ENCODE measurements at places on chromosomes 5 and 9.

- DNase-seq, result peak; percentile 36
These were observed 764 bp downstream of the CAMLG start for GRCh38 chr5:134738963-134739661.

- DNase-seq, result peak; percentile 98
These were observed 20.5 kb upstream of the GLRX start for GRCh38 chr5:95842854-95843544.

DNA sequence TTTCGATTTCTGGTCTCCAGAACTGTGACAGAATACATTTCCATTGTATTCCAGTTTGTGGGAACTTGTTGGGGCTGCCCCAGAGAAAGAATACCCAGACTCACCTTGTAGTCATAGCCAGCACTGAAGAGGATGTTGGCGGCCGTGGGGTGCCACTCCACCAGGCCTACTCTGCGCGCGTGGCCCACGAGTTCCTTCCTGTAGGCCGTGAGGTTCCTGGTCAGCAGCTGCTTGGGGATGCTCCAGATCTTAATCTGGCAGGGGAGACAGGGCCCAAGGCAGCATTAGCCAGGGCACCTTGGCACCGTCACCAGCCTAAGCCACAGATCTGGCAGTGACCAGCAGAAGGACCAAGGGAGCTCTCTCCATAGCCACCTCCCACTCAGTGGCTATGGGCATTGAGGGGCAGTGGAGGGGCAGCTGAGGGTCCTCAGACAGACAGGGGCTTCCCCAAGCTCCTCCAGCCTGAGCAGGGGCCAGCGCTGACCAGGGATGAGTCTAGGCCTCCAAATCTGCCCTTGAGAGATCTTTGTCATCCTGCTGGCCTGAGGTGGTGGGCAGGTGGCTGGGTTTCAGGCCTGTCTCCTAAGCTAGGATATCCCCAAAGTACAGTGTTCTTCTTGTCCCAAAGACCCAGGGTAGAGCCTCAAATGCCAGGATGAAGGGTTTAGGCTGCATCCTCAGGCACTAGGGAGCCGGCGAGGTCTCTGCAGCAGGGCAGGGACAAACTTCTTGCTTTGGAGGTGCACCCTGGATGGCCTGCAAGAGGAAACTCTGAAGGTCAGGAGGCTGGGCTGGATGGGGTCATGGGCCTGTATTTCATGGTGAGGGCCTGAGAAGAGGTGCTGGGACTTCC lies 15.9 kb upstream of the TRIM14 start:
- DNase-seq, result no peak

GRCh38 chr9:82606492-82607382 lies 456.2 kb downstream of the RASEF start:
- peak; percentile 70 for DNase-seq

- DNase-seq, result no peak
These were observed 127.1 kb downstream of the GOLPH3 start for GRCh38 chr5:32047056-32047455.

DNA sequence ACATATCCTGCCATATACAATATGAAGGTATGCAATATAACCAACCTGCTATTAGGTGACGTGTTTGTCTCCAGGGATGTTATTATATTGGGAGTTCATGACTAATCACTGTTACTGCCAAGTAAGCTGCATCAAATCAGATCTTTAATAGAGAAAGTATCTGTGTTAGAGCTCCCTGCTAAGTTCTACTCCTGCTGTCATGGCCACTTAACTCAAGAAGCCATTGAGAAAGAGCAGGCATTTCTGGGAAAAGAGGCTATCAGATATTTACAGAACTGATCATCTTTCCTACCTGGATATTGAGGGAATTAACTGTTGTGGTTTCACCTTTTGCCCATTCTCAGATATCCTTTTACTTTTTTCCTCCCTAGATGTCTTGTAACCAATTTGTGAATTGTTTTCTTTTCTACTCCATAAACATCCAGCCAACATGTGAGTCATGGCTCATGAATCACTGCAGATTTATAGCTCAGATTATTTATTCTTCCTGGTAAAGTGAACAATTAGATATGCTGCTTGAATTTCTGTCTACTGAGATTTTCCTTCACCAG lies 634.8 kb upstream of the FAM174A start:
- DNase-seq, result no peak

DNA sequence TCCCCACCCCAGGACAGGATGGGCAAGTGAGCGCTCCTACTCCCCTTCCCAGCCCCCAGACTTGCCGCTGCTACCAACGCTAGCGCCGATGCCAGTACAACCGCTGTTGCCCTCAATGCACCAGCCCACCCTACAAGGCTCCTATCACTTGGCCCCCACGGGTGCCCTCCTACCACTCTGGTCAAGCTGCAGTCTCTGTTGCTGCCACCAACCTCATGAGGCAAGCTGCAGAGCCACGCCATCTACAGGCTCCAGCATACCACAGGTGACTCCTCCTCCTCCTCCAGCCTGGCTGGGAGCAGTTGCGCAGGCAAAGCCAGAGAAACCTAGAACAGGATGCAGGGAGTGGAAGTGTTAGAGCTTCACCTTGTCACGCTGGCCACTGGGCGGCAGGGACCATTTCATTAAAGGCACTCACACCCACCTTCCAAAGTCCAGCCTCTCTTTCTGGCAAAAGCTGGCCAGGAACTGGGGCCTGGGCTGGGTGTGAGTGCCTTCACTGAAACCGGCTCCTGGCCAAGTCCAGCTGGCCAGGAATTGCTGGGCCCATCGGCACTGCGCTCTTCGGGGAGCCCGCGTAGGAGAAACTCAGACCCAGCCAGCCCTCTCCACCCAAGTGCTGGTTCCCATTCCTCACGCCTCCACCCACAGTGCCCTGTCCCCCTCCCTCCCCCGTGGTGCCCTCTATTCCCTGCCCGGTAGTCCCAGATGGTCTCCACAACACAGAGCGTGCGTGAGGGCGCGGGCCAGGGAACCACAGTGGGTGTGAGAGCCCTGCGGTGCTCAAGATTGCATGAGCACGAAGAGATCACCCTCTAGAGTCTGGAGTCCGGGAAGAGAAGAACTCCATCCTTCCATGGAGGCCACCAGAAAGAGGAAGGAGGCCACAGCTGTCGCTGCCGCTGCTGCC lies 1.6 kb upstream of the PCAT7 start:
- DNase-seq, result no peak

- DNase-seq, result no peak
These were observed 126.7 kb downstream of the SLC25A46 start for GRCh38 chr5:110865400-110866094.

DNA sequence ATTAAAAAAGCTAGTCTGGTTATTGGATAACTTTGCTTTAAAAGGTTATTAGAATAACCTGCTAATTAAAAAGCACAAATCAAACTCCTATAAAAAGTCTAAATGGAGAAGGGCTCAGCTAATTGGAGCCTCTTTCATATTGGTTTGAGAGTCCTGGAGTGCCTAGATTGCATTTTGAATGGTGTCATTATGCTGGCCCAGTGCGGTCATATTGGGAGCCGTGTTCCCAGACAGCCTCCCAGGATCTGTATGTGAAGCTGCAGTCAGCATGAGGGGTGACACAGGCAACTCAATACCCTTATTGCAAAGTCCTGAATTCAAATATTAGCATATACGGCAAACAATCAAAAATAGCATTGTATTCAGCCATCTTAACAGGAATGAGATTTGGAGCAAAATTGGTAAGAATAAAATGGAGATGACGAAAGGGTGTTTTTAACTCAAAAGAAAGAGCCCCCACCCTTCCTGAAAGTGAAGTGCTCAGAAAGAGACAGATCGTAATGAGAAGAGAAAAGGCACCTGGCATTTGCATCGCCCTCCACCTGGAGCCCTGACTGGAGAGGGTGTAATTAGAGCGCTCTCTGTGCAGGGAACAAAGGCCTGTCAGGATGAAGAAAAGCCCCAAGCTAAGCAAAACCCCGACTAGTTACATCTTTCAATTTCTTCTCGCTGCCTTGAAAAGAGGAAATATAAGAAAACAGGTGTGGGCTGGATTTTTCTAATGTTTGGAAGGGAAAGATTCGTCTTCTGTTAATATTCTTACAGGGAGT lies 621.0 kb upstream of the ADAMTS16 start:
- no peak for DNase-seq

- DNase-seq, result peak; percentile 83
These were observed 160.4 kb upstream of the PHYKPL start for GRCh38 chr5:178392931-178393394.

DNA sequence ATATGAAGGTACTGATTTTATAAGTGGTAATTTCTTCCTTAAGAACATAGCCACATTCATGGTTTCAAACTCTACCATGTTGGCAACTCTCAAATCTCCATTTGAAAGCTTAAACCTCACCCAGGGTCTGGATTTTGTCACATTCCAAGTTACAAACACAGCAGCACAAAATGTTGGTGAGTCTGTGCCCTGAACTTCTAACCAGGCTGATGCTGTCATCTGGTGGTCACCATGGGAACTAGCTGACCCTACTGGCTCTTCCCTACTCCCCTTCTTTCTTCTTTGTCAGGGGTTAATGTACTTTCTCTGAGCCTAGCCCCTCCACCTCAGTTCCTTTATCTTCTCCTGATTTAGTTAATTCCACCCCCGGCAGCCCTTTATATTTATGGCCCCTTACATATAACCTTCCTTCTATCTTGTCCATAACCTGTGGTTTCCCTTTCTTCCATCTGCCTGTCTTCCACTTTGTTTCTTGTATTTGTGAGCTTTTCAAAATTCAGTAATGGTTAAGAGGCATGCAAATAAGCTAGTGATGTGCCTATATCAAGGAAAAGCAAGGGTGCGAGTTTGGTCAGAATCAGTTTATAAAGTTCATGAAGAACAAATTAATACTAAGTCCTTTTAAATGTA lies 35.9 kb downstream of the TGFBR1 start:
- DNase-seq, result peak; percentile 64

DNA sequence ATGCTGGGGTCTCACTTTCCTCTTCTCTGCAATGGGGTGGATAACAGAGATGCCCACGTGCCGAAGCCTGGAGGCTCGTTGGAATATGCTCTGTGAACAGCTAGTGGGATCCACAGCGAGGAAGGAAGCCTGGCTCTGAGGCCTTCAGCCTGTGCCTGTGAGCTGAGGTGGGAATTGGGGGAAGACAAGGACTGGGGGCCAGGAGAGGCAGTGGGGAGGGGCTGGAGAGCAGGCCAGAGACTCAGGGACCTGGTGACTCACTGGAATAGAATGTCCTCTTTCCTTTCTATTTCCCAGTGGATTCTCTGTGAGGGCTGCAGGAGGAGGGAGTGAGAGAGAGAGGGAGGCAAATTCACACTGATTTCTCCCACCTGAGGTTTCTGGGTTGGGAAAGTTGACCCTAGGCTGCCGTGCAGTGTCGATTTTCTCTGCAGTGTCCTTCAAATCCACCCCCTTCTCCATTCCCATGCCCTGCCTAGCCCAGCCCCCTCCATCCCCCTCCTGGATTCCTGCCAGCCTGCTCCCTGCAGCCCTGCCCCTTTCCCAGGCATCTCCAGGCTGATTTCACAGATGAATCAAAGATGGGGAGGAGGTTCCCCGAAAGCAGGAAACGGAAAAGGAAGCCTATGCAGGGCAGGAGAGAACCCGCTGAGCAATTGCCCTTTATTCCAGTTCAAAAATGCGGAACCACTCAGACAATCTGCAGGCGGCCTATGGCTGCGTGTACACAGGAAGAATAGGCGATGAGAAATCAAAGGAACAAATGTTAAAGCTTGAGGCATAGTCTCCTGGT lies 1.4 kb upstream of the SPAAR start:
- peak; percentile 47 for DNase-seq

- no peak for DNase-seq
These were observed 15.0 kb downstream of the TRPC7 start for GRCh38 chr5:136350343-136350742.

DNA sequence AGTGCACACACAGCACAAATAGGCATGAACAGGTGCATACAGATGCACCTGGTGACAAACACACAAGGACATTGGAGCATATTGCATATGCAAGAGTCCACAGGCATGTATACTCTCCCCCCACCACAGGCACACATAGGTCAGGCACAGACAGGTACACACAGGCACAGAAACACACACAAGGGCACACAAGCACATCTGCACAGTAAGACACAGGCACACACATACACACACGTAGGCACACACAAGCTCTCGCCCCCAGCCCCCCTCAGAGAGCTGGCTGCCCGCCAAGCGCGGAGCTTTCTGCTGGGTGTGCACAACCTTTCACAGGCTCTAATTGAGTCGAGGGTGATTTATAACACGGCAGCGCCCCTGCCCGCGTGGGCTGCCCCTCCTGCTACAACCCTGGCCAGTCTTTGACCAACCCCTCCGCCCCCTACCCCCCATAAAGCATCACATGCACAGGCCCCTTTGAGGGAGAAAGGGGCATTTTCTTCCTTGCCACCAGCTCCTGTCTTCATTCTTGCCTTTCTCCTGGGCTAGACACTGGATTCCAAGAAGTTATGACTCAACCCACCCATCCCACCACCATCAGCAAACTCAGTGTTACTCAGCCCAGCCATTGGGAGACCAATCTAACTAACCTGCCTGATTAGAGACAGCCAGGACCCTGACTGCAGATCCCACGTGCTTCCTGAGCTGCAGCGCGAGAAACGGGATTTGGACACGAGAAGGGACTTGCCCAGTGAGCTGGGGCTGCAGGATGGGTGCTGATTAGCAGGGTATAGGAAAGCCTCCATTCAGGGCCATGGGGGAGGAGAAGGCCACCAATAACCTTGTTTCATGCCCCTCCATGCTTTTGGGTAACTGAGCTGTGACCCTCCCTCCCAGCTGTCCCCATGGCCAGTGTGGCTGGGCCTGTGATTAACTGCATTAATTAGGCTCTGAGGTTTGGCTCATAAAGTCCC lies 42.8 kb upstream of the PSD2 start:
- no peak for DNase-seq

DNA sequence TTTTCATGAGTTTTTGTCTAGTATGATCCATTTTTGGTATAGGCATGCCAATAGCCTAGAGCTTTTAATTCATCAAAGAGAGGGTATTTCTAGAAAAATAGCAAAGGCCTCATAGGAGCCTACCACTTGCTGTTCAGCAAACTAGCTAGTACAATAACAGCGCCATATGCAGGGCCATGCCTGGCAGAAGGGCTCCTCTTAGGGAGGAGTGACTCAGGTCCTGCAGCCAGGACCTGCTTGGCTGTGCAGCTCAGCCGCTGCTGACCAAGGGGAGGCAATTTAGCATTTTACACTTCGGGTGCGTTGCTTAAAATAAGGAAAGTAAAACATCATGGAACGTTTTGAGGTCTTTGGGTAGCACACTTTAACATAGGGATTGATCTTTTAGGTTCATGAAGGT lies 100.6 kb downstream of the TRIO start:
- no peak for DNase-seq

GRCh38 chr9:117644932-117645636 lies 59.1 kb upstream of the TLR4 start:
- no peak for DNase-seq

GRCh38 chr9:88011005-88011766 lies 36.9 kb upstream of the CDK20 start:
- DNase-seq, result no peak
